Mesothelial cell of epicardium (in vitro differentiated cells): ENCODE measurements at places on chromosomes 2 and 18. TPM values are rescaled to one million over a fixed set of nuclear protein-coding genes. Genes with fewer than 3 reads are reported as not detected.

The DUSP11 gene
- total RNA-seq, result 23.0 to 25.5 TPM (median 24.3 TPM) in 3 replicates

The SLC14A1 gene
- total RNA-seq, result 0.20 TPM in 1 of 3 replicates, not detected in the others

The ASXL3 gene
- total RNA-seq, result 34.0 to 36.7 TPM (median 36.0 TPM) in 3 replicates

The DSG1 gene
- 0.07 to 0.18 TPM (median 0.09 TPM) in 3 replicates for total RNA-seq

The NGEF gene
- 0.51 to 1.3 TPM (median 1.3 TPM) in 3 replicates for total RNA-seq

The SLC35F6 gene
- 25.2 to 26.8 TPM (median 26.0 TPM) in 3 replicates for total RNA-seq

The THSD7B gene
- total RNA-seq, result 0.16 to 0.31 TPM (median 0.22 TPM) in 3 replicates

The GCG gene
- 0.29 to 0.36 TPM in 2 of 3 replicates, not detected in the other for total RNA-seq

The TUBA4B gene
- not detected in 3 replicates for total RNA-seq

GRCh38 chr2:38315707-38316333, 61.3 kb downstream of the ATL2 start:
- DNase-seq, result no peak

DNA sequence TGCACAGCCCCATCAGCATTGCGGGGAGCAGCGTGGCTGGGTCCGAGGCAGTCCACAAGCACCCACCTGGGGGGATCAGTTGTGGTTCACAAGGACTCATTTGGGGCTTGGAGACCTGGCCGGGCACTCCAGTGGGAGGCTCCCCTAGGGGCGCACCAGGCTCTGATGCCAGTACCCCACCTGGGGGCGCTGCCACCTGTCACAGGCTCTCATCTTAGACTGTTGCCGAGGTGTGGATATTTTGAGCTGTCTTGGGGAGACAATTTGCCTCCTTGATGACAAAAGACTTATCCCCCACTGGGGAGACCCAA, 3.0 kb downstream of the ADRA2B start:
- DNase-seq, result peak; percentile 13

DNA sequence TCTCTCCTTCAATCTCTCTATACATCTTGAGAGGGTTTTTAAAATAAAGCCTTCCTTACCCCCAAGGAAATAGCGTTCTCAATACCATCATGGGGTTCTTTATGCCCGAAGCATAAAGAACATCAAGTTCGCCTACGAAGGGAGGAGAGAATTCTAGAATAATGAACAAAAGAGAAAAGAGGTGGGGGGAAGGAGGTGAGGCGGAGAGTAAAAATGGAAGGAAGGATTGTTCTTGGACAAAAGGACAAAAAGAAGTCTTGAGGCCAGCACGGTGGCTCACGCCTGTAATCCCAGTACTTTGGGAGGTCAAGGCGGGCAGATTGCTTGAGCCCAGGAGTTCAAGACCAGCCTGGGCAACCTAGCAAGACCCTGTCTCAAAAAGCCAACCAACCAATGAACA, 319.8 kb upstream of the NCKAP5 start:
- no peak for DNase-seq

GRCh38 chr2:100610381-100610831, 47.6 kb downstream of the PDCL3 start:
- DNase-seq, result peak; percentile 51

- DNase-seq, result no peak
Measured at GRCh38 chr2:176479961-176480360, 210.7 kb downstream of the MTX2 start.

GRCh38 chr2:64607381-64608304, 46.1 kb downstream of the SERTAD2 start:
- peak; percentile 63 for DNase-seq

DNA sequence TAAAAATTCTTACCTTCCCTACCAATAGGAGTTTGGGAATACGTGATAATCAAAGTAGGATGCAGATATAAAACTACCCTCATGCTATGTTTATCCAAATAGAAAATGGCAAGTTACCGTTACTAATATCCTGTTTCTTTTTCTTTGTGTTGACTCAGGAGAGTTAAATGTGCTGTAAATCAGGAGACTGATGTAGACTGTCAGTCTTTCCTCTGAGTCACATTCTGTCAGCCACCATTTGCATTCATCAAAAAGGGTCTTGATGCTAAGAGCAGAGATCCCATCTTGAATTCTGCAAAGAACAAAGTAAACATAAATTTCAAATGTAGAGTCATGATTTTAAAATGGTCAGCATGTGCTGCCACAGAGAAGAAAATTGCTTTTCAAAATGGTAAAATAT, 712.8 kb downstream of the SOCS6 start:
- DNase-seq, result no peak

DNA sequence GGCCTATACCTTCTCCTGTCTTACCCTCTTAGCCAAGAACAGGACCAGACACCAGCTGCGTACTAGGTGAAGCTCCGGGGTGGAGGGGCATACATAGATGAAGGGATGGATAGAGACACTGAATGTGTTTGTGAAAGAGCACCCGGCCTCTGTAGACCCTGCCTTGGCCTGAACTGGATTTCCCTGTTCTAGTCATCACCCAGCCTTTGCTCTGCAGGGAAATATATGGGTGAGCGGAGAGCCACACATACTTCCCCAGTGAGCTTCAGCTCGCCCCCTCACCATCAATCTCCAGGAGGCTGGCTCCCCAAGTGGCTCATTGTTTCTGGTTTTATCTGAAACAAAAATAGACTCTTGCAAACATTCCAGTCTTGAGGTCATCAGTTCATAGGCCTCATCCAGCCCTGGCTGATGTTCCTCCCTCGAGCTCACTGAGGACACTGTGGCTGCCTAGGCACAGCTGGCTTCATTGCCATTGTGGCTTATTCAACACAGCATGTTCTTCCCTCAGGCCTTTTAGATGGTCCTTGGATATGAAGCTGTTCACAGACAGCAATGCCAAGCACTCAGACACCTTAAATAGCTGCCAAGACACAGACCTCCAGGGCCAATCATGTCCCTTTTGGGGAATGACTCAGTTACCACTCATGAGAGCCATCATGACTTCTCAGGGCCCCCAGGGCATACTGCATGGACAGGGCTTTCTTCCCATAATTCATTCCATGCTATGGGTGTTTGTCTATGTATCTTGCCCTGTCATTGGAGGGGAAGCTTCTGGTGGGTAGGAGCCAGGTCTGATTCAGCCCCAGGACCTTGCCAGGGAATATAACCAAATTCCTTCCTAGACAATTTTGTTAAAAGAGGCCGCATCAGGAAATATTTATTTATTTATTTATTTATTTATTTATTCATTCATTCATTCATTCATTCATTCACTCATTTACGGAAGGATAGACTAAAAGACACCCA, 82.4 kb downstream of the TTC32 start:
- DNase-seq, result no peak

DNA sequence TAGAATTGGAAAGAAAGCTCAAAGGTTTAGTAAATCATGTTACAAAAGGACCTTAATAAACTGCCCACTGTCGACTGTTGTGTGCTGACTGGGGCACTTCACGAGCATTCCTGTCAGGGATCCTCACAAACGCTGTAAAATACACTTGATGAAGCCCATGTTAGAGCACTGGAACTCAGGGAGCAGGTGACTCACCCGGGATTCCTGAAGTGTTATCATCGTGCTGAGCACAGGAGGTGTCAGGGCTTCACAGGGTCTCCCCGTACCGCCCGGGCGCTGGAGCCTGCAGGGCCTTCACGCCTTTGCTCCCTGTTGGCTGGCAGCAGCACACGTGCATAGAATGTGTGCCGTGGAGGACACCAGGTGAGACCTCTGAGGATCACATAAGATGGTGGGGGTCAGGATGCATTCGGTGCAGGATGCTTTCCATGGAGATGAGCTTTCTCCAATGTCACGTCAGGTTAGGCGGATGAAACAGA, 187.3 kb downstream of the SNTG2 start:
- DNase-seq, result no peak

DNA sequence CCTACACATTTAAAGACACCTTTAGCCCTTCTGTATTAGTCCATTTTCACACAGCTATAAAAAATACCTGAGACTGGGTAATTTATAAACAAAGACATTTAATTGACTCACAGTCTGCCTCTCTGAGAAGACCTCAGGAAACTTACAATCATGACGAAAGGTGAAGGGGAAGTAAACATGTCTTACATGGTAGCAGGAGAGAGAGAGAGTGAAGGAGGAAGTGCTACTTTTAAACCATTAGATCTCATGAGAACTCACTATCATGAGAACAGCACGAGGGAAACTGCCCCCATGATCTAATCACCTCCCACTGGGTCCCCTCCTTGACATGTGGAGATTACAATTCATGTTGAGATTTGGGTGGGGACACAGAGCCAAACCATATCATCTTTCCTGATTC, 946.6 kb downstream of the SLC4A3 start:
- DNase-seq, result no peak

DNA sequence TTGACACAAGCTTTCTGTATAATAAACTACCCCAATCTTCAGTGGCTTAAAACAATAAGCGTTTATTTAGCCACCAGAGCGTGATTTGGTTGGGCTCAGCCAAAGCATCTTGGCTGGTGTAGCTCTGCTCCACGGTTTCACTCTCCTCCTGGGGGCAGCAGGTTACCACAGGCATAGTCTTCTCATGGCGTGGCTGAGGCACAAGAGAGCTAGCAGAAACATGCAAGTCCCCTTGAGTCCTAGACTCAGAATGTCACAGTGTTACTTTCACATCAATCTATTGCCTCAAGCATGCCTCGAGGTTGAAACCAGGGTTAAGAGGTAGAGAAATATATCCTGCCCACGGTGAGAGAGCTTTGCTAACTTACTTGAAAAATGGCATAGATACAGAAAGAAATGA, 19.9 kb upstream of the SLC9A2 start:
- DNase-seq, result no peak

GRCh38 chr18:36629138-36629530, 199.7 kb downstream of the TPGS2 start:
- no peak for DNase-seq

GRCh38 chr2:153568105-153568504, 89.5 kb upstream of the RPRM start:
- DNase-seq, result no peak

GRCh38 chr2:139366681-139367080, 586.5 kb upstream of the NXPH2 start:
- DNase-seq, result no peak

- DNase-seq, result no peak
Measured at GRCh38 chr2:123696021-123696420, 329.1 kb upstream of the CNTNAP5 start.

DNA sequence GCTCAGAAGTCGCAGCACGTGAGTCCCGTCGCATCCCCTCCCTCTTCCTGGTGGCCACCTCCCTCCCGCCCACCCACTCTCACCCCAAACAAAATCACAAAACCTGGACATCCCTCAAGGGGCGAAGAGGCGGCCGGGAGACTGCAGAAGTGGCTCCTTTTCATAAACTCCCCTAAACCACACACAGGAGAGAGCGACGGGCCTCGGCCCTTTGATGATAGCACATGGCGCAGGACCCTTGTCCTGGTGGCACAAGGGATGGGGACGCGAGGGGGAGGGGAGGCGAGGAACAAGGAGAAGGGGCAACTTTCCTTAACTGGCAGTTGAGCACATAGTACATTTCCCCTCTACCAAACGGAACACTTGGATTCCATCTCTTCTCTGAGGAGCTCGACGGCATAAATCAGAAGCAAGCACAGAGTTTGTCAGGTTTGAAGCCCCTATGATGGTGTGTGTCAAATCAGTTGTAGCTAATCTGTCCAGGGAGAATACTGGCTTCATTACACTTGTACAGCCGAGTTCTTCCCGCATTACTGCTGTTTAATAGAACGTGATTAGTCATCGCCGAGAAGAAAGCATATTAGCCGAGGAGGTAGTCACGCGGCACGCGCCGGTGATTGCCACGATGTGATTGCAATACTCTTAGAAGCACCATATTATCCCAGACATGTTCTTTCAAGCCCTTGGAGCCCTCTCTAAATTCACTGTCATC, 43.8 kb downstream of the GBX2 start:
- no peak for DNase-seq

DNA sequence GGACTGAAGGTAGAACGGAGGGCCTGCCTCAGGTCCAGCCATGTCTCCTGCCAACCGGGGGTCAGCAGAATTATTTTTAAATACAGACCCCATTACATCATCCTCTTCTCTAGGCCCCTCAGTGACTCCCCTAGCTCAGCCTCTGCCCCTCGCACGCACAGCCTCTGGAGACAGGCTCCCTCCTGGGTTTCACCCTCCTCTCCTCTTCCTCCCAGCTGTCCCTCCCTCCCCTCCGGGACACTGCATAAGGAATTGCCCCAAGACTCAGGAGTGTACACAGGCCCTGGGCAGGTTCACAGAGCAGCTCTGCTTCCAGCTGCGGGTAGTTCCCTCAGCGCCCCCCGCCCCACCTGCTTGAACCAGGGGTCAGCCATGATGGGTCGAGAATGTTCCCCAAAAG, 520.2 kb upstream of the MYT1L start:
- DNase-seq, result no peak

- DNase-seq, result no peak
Measured at GRCh38 chr2:117938611-117939010, 75.3 kb downstream of the CCDC93 start.

GRCh38 chr2:42474765-42475454, 18.9 kb downstream of the KCNG3 start:
- DNase-seq, result no peak

DNA sequence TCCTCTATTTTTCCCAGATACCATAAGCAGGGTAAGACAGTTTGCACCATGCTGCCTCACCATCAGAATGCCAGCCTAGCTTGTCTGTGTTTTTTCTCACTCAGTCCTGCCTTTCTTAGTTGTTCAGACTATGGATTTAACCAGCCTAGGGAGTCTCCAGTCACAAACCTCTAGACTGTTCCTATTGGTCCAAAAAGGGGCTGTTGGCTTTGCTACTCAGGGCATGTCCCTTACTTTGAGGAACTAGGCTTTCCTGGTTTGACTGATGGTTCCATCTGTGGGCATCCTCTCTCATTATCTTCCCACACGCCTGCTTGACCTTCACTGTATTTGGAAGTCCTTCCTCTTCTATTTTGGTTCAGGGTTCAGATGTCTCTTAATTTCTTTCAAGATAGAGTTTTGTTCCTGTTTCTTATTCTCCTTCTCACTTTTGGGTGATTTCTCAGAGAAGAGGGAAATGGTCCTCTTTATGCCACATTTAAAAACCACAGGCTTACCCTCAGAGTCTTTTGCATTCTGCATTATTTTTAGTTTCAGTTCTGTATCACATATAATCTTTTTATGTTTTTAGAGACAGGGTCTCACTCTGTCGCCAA, 31.3 kb upstream of the TMEM131 start:
- no peak for DNase-seq

- DNase-seq, result no peak
Measured at GRCh38 chr2:17303521-17303920, 214.7 kb downstream of the RAD51AP2 start.

- no peak for DNase-seq
Measured at GRCh38 chr2:64225491-64225890, 81.3 kb upstream of the PELI1 start.

- no peak for DNase-seq
Measured at GRCh38 chr2:216418981-216419380, 6.7 kb downstream of the SMARCAL1 start.
